ENCODE measurements at places on chromosomes 6 and 20.

DNA sequence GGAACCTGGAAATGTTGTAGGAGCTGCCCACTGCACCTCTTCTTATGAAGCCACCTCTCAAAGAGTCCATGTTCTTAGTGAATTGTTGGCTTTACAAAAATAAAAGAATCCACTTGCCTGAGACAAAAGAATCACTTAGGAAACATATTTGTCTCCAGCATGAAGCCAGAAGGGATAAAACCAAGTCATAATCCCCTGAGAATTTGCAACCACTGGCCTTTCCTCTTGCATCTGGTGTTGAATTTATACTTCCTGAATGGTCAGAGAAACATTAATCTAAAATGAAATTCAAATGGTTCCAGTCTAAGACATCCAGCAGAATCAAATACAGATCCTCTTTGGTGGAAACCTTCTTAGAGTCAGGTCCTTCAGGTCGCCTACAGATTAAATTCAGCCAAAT, 192.5 kb upstream of the ECI2 start:
- DNase-seq: no peak

DNA sequence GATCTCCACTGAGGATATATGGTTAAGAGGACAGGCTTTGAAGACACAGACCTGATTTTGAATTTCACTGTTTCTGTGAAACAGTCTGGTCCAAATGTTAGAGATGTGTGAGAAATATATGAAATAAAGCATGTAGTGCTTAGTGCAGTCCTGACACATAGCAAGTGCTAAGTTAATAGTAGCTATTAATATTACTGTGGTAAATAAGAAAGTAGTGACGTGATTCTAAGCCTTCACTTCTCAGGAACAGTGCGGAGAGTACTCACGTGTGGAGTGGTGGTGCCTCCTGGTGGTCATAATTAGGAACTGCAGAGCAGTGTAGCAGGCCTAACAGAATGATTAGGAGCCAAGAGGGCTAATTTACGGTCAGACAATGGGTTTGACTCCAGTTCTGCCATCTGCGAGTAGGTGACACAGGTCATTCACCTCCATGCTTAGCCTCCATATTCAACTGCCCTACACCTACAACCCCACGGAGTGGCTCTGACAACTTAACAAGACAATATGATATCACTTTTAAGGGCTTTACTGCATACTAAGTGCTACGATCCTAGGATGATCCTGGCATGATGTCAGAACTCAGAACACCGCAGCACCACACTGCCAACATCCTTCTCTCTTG, 106.2 kb downstream of the JPH2 start:
- DNase-seq: no peak

- DNase-seq: no peak
Observed at GRCh38 chr6:12557765-12558164, 158.8 kb upstream of the PHACTR1 start.

GRCh38 chr6:143912671-143913070, 48.4 kb downstream of the ZC2HC1B start:
- no peak for DNase-seq

DNA sequence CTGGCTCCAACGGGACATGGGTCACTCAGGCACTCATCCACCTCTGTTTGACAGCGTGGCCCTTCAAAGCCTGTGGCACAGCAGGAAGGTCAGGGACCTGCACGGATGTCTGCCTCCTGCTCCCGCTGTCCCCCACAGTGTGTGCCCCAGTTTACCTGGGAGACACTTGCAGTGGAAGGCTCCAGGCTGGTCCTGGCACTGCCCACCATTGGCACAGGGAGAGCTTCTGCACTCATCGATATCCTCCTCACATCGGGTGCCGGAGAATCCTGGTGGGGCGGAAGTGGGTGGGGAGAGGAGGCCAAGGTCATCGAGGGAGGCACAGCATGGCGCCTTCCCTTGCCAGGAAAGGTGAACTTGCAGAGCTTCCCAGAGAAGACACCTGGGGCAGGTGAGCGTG, 6.9 kb downstream of the NOTCH4 start:
- DNase-seq: no peak

GRCh38 chr20:9147547-9148024, 78.7 kb downstream of the PLCB4 start:
- peak; percentile 43 for DNase-seq

GRCh38 chr6:96947055-96947454, 22.5 kb downstream of the KLHL32 start:
- peak; percentile 37 for DNase-seq

DNA sequence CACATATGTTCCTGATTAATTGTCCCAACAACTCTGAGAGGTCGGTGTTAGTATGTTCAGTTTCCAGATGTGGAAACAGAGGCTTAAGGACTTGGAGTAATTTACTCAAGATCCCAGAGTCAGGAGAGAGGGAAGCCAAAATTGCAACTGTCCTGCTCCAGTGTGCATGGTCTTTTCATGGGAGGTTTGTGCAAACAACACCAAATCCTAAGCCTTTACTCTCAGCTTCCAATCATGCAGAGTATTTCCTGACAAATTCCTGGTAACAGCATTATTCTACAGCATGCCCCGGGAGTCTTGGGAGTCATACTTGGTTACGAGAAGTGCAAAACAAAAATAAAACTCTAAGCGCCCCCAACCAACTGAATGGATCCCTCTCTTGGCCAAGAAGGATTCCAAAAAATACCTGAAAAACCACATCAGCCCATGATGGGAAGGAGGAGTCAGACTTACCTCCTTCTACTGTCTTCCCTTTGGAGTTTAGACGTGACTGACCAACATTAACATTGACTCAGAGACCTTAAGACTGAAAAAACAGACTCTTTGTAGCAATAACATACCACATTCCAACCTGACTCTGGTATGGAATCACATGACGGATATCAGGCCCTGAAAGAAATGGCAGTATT, 30.8 kb upstream of the PPP1R3G start:
- DNase-seq: no peak

DNA sequence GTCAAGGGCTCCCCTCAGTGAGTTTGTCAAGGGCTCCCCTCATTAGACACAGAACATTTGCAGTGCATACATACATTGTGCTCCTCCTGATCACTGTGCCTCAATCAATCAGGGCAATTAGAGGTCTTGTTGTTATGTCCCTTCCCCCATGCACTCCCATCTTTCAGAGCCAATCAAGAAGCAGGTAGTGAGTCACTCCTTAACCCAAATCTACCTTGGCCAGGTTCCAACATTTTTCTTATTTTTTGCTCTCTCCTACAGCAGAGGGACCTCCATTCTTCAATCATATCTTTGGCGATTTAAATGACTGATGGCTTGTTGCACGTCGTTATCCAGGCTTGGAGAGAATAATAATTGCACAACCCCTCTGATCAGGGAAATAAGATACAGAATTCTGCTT, 409.9 kb upstream of the SPTLC3 start:
- no peak for DNase-seq

- no peak for DNase-seq
Observed at GRCh38 chr6:30093951-30094661, 18.5 kb upstream of the RNF39 start.

GRCh38 chr20:37007898-37008649, 56.6 kb upstream of the SAMHD1 start:
- DNase-seq: no peak

GRCh38 chr6:12278915-12279314, 11.2 kb upstream of the EDN1 start:
- no peak for DNase-seq

- no peak for DNase-seq
Observed at GRCh38 chr6:156757849-156758248, 19.3 kb upstream of the ARID1B start.

- DNase-seq: no peak
Observed at GRCh38 chr6:37696841-37697662, 631 bp downstream of the MDGA1 start.

GRCh38 chr20:23932256-23932655, 52.7 kb upstream of the CST5 start:
- DNase-seq: no peak

DNA sequence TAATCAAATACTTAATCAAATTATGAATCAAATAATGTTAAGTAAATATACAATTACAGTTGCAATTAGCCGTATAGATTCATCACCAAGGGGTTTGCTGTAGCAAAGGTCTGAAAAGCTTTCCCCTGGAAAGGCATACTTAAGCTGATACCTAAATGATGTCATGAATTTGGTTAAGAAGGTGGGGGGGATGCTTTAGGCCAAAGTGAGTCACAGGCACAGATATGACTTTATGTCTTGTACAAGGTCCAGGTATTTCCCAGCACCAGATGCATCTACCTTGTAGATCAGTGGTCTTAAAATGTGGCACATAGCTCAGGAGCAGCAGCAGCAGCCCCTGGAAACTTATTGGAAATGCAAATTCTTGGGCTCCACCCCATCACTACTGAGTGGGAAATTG, 557.3 kb upstream of the CDH4 start:
- no peak for DNase-seq

DNA sequence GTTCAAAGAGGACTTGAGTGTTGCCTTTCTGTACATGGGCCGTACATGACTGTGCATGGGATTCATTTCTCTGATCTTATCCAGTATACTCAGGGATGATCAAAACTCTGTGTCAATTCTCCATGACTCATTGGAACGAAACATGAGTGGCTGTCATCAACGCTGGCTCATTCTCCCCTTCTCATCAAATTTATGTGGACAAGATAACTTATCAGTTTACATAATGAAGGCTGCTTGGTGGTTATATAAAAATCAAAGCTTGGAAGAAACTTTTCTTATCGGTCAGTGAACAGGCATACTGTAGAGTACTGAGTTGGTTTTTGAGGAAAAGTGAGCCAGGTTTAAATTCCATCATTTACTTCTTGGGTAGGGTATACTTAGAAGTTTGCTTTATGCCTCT, 24.9 kb downstream of the CRISP1 start:
- DNase-seq: no peak

DNA sequence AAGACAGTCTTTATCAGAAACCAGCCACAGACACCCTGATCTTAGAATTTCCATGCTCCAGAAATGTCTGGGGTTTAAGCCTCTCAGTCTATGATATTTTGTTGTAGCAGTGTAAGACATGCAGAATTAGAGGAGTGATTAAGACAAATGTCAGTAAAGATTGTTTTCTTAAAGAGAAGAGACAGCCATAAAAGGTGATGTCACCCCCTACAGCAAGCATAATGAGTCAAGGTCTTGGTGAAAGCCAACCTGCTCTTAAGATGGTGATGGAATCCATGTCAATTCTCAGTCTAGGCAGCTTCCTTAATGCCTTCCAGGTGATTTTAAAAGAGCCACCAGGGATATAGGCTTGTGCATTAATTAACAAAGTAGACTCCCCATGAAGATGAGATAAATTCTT, 849.9 kb upstream of the EPHA7 start:
- DNase-seq: no peak

DNA sequence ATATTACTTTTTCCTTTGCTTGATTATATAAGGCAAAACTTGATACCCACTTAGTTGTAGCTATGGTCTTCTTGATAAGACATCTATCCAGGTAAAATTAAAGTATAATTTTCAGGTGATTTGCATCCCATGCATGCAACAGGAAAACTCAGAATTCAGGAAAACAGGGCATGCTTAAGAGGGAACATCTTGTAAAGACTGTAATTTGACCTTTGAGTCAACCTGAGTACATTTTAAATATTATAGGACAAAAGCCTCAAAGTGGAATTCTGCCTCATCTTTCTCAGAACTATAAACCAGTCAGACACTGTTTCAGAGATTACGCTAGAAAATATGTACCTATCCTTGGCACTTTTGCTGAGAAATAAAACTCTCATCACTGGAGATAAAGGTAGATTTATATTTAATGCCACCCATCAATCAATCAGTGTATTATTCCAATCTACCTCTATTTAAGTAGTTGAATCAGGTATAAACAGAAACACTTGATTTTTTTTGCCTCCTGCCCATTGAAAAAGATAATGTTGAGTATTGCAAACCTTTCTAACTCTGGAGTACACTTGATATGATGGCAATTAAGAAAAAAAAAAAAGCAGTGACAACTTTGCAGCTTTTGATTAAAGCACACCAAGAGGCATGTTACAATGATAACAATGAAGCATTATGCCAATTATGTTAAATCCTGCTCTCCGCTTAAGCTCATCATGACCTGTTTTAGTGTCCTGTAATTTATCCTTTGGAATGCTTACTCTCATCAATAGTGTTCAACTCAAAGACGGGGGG, 2.8 kb downstream of the CITED2 start:
- peak; percentile 40 for DNase-seq

- DNase-seq: no peak
Observed at GRCh38 chr20:16560216-16560615, 13.0 kb downstream of the KIF16B start.

- DNase-seq: no peak
Observed at GRCh38 chr6:54094786-54095185, 16.5 kb upstream of the MLIP start.

DNA sequence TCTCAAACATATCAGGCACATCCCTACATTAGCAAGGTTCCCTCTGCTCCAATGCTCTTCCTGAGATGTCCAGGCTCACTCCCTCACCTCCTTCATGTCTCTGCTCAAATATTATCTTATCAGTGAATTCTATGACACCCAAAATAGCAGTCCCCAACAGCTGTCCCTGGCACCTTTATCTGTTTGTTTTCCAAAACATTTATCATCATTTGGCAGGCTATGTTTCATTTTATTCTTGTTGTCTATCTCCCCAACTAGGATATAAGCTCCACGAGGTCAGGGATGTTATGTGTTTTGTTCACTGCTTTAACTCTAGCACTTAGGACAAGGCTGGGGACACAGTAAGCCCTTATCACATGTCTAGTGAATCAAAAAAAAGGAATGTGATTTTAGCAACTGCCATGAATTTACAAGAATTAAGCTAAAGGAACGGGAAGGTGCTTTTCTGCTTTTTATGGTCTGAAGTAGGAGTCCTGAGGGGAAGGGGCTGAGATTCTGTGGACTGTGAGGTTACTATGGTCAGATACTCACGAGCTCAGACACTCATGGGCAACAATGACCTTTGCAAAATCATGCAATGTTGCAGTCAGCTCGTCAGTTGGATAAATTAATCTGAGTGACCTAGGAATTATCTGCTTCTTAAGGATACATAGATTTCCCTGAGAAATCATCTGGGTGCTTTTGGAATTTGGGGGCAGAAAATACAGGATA, 1.9 kb upstream of the IL22RA2 start:
- DNase-seq: no peak

DNA sequence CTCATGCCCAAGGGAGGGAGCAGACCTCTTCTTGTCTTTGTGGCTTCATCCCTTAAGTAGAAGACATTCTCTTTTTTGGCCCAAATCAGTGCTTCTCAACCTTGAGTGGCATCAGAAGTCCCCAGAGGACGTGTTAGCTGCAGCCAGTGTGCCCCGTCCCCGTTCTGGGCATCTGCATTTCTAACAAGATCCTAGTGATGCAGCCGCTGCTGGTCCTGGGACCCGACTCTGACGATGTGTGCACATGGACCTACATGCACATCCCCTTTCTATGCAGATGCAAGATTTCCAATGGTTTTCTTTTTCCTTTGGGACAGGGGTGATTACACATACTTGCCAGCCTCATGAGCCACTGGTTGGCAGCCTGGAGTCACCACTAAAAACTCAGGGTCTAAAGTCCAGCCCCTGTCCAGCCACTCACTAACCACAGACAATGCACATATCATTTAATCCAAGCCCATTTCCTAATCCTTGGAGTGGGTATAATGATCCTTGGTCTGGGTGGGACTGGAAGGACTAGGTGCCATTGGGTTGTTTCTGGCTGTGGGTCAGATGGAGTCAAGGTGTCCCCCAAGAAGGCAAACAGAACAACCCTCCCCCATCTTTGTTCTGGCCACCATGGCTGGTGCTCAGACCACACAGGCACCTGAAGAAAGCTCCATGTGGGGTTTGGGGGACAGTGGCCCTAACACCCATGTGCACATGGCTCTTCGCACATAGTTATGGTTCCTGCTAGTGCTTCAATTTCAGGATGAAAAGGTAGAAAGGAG, 6.4 kb downstream of the ACSS1 start:
- no peak for DNase-seq

All from epithelial cell of proximal tubule (primary cell).